ENCODE measurements at places on chromosomes 11 and 22.
A peak's percentile ranks its signal among the peaks of the same experiment; 100 is the strongest.

- DNase-seq = no peak
Measured at GRCh38 chr11:68113986-68114385, 7.2 kb downstream of the CHKA start.

DNA sequence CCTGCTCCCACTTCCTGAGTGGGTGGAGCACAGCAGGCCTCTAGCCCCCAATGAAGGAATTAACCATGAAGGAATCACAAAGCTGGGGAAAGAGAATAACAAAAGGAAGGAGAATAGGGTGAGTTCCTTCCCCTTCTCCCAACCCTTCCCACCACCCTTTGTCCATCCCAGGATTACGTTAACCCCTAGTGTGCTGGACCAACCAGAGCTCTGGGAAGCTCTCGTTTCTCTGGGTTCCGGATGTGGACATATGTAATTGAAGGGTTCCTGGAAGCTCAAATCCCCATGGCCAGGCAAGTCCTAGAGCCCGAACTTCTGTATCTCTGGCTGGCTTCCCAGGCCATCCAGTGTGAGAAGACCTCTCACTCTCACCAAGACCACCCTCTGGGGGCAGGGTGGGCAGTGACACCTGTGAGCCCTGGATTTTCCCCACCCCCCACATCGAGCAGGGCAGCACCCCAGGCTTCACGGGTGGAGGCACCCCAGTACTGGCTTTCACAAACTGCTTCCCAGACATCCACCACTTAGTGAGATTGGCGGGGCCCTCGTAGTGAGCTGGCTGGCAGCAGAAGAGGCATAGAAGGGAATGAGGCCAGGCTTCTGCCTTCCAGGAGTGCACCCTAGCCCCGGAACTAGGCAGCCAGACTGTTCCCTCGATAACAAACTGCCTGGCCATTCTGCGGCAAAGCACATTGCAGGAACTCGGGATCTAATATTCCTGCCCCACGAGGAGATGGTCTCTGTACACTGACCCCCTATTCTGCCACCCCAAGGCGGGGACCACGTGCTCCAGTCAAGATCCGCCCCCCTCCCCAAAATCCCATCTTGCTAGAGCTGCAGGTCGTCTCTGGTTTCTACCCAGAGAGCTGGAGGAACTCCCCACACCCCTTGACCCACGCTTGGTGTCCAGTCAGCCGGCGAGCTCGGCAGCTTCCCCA is 2.1 kb downstream of the NECTIN1 start:
- DNase-seq = no peak

DNA sequence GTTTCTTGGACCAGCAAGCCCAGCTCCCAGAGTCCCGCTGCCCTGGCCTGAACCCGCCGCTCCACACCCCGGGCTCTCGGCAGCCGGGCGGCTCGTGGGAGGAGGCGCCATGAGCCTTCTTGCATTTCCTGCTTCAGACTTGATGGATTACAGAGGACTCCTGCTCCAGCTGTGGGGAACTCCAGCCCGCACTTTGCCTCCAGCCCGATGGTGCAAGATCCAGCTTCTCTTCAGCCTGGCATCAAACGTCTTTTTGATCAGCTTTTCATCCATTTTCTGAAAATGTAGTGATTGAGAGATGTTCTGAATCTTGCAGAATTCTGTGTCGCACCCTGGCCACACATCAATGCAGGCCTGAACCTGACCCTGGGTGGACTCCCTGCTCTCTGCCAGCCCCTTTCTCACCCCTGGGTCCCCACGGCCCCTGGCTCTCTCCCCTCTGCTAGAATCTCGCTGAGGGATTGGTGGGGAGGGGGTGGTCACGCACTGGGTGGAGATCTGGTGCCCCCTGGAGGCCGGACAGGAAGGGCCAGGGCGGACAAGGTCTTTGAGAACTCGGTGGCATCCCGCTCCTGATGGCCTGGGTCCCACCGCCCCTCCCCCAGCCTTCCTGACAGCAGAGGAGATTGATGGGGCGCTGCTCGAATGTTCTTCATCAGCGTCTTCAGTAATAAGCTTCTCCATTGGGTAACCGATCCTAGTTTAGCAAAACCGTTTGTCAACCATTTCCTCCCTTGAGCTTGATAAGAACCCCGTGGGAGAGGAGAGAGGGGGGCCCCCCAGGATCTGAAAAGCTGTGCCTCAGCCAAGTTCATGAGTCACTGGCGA is 12.1 kb upstream of the NFAM1 start:
- peak; percentile 78 for DNase-seq

DNA sequence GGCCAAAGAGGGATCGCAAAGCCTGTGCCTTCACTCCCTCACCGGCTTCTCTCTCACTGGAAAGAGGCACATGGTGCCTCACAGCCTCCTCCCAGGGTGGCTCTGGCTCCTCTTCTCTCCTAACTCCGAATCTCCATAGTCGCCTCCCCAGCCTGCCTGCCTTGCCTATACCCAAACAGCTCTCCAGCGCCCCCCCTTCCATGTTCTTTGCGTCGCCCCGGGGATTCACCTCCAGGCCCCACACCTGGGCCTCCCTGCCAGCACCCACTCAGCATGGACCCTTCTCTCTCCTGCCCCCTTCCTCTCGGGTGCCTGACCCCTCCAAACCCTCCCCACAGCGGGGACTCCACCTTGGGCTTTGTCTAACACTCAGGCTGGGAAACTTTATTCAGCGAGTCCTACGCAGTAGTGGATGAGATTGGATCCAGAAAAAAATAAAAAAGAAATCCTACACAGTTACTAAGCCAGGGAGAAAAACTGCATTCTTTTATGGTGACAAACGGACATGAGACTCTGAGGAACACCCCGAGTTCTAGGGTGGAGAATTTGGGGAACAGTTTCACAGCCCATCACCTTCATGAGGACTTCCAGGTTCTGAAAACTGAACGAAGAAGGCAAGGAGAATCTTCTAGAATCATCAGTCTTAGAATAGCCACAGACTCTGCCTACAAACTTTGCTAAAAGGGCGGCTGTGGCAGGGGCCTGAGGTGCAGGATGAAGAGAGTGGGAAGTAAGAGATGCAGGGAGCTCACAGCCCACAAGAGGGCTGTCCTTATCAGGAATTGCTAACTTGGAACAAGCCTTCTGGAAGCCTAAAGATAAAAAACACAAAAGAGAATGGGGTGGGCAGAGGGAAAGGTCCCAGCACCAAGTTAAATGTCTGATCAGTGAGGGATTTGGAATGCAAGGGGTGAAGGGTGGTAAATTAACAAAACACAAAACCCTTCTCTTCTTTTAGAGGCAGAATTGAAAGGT is 5.3 kb downstream of the PPM1F start:
- DNase-seq = no peak

DNA sequence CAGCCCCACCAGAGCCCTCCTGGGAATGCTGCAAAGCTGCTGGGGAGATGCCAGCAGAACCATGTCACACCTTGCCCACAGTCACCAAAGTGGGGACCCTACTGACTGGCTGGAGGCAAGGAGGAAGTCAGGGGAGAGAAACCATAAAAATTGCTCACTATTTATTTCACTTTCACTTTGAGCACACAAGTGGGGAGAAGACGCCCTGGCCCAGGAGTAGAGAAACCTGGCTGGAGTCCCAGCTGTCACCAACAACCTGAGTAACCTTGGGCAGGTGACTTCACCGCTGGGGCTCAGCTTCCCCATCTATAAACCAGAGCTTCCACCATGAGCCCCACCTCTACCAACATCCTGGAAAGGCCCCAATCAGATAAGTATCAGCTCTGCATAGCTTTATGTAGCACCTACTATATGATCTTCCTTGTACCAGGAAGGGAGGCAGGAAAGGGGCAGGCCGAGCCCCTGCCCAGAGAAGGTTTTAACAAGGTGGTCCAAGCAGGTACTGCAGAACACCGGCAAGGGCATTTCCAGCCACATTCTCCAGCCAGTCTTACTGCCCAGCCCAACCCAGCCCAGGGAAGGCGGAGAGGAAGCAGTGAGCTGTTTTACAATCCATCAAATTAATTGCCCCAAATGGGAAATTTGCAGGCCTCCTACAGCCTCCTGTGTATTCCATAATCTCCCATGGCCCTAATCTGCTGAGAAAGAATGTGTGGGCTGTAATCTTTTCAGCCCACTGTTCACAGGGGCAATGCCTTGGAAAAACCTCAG is 27.6 kb downstream of the PLEKHA7 start:
- DNase-seq = peak; percentile 76

DNA sequence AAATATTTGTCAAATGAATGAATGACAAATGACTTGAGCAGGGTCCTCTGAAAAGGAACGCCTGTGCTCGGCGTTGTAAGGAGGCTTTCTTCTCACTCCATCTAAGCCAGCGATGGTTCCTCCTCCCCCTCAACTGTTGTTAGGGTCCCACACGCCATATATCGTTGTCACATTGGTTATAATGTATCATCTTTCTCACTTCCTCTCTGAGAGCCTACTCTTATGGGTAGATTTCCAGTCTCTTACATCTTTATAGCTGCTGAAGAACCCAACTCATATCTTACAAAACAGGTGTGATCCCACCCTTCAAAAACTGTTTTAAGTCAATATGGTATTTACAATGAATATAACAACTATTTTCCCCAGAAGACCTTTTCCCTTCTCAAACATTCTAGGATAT is 81.5 kb downstream of the NAV2 start:
- no peak for DNase-seq

GRCh38 chr11:5225480-5225871 is 1.4 kb downstream of the HBB start:
- DNase-seq = no peak

GRCh38 chr22:26461188-26461810 is 22.3 kb downstream of the HPS4 start:
- DNase-seq = peak; percentile 62

DNA sequence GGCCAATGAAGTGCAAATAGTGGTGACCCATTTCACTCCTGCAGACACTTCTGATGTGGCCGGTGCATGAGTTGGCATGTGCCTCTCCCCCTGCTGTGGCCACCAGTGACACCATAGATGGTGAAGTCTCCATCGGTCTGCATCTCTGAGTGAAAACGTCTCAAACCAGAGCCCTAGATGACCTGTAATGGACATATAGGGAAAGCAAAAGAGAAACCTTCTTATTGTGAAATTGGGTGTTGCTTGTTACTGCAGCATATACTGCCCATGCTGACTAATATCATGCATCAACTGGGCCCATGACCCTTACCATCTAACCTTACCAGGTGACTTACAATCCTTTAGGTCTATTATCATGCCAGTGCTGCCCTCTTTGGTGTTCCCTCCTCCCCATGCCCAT is 11.7 kb upstream of the VPS37C start:
- DNase-seq = no peak

- DNase-seq = peak; percentile 45
Measured at GRCh38 chr22:23913306-23913660, 19.1 kb downstream of the MIF start.

DNA sequence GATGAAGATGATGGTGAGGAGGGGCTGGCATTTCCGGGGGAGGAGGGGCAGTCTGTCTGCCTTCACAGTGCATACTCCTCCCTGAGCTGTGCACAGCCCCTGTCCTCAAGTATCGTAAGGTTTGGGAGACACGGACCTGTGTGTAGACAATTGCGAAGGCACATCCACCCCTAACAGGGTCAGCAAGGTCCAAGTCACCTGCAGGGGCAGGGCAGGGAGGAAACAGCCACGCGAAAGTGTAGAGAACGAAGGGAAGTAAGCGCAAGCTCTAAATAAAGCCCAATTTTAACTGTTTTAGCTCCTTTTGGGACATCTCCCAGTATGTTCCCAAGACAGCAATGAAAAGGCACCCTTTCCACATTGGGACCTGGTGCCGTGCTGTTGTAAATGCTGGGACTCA is 448.2 kb downstream of the TBC1D22A start:
- no peak for DNase-seq

- DNase-seq = no peak
Measured at GRCh38 chr11:5007561-5007960, 12.9 kb downstream of the OR51L1 start.

- peak; percentile 61 for DNase-seq
Measured at GRCh38 chr11:57649826-57650738, at the start of gene YPEL4. Gene YPEL4, minus strand, starts transcription at chr11:57649912. Its CDS starts 2,805 bp downstream, at chr11:57647107.

- no peak for DNase-seq
Measured at GRCh38 chr11:459511-460220, 9.6 kb downstream of the PTDSS2 start.

- no peak for DNase-seq
Measured at GRCh38 chr11:70761094-70761907, 363.0 kb downstream of the CTTN start.

- DNase-seq = no peak
Measured at GRCh38 chr22:16810188-16810802, 14.9 kb downstream of the XKR3 start.

- no peak for DNase-seq
Measured at GRCh38 chr22:50531962-50532674, 2.3 kb upstream of the TYMP start.

GRCh38 chr11:81990659-81991443 is 742.8 kb downstream of the FAM181B start:
- no peak for DNase-seq

Data from GM20000 (cell line).